Stimulated activated CD8-positive, alpha-beta memory T cell treated with anti-CD3 and anti-CD28 coated beads, Interleukin-12 subunit alpha, Interleukin-12 subunit beta, amount 100 ng/mL, for 1 hour (primary cell): ENCODE measurements at places on chromosomes 11 and 22.
A peak's percentile ranks its signal among the peaks of the same experiment; 100 is the strongest.

DNA sequence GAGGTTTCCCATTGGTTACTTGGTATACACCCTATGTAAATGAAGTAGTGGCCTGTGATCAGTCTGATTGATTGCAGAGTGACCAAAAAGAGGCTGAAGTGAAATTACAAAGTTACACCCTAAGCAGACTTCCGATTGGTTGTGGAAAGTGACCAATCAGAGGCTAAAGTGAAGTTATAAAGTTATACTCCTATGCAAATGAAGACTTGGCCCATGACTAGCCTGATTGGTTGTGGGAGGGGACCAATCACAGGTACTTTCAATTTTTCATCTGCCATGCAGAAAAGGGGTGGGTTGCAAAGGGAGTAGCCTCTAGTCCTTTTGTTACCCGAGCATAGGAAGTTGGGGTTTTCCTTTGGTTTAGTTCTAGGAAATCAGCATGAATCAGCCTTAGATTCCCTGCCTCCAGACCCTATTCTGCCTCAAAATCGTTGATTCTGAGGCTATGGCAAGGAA, 18.1 kb upstream of the CSTF3 start:
- DNase-seq: no peak

DNA sequence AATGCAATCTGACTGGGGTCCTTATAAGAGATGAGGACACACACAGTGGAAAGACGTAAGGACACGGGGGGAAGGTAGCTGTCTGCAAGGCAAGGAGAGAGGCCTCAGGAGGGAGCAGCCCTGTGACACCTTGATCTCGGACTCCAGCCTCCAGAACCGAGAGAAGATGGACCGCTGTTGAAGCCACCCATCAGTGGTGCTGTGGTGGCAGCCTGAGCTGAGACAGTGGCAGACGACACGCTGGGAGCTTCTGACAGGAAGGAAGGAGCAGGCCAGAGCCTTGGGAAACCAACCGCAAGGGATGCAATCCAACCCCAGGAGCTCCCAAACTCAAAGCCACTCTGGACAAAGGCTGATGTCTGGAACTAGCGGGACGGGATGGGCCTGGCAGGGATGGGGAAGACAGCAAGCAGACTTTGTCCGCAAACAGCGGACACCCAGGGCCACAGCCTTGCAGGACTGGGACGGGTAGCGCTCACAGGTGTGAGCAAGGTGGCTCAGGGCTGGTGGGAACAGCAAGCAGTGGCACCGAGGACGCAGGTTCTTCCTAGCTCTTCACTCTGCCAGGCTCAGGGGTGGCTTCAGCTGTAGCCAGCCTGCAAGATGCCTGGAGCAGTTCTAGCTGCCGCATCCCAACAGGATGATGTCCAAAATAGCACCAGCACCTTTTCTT, 10.9 kb downstream of the LTO1 start:
- no peak for DNase-seq

GRCh38 chr11:45483416-45483815, 182.0 kb downstream of the CHST1 start:
- no peak for DNase-seq

- no peak for DNase-seq
These were observed 47.2 kb downstream of the BLID start for GRCh38 chr11:122068837-122069236.

DNA sequence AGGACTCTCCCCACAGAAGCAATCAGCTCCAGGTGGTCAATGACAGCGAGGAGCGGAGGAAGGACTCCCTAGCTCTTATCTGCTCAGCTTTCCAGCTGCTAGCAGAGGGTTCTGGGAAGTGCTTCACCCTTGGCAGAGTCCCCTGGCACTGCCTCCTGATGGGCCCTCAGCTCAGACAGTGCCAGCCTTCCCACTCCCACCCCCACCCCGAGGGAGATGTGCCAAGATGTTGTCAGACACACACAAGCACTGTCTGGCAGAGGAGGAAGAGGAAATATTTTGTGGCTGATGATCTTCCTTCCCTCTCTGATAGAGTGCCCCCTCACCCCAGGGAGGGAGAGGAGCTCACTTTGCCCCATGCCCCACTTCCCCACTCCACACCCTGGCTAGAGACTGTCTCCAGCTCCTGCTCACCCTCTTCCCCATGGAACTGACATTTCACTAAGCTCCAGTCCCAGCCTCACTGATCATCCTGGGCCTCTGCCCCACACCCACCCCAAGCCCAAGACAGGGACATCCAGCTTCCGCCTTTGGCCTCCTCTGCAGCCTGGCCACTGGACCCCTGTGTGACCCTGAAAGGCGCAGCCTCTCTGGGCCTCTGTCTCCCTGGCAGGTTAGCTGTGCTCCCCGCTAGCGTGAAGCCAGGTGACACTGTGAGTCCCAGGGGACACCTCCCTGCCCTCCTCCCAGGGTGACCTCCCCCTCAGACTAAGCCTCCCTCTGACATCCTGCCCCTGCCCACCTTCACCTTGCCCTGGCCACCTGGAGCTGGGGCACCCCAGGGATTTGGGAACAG, 44.5 kb downstream of the SLCO2B1 start:
- no peak for DNase-seq

DNA sequence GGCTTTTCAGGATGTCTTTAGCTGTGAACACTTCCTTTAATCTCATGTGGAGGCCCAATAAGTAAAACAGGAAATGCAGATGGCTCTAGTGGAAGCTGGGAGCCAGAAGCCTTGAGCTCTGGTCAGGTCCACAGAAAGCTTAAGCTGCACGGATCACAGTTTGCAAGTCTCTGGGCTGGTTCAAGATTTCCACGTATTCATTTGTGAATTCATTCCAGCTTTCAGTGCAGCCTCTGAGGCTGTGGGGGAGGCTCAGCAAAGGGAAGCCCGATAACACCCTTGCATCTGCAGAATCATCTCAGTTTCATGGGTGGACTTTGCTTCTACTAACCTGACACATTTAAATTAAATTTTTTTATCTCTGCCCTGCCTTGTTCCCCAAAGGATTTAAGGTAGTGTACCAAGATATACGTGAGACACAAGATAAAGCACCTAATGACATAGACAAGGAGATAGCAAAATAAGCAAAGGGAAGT, 65.6 kb downstream of the ISX start:
- no peak for DNase-seq

DNA sequence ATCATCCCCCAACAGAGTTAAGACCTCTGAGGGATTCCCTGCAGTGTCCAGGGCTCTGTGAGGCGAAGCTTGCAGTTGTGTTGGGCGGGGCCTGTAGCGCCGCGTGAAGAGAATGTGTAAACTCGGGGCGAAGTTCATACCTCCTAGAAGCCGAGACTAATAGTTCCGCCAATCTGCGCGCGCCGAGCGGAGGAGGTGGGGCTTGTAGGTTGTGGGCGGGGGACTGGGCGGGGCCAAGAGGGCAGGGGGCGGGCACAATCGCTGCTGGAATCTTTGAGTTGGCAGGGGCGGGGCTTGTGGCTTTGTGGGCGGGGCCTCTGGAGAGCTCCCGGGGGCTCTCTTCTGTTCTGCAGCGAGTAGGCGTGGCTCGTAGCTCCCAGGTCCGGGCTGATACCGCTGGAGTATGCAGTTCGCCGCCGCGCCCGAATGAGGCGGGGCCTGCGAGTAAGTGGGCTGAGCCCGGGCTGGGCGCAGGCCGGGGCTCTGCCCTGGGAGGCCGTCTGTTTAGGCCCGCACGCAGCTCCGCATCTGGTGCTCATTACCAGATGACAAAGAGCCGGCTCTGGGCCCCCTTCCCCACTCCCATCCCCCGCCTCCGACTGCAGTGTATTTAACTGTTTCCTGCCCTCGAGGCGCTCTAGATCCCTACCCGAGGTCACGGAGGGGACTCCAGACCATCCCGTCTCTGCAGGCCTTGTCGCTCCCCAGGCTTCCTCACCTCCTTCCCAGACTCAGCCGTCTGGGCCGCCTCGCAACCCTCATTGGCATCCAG, 4.1 kb downstream of the CD248 start:
- DNase-seq: peak; percentile 97

GRCh38 chr11:2942447-2942846, 13.2 kb upstream of the PHLDA2 start:
- no peak for DNase-seq

- no peak for DNase-seq
These were observed 9.8 kb upstream of the ANO1 start for GRCh38 chr11:70068345-70068744.

DNA sequence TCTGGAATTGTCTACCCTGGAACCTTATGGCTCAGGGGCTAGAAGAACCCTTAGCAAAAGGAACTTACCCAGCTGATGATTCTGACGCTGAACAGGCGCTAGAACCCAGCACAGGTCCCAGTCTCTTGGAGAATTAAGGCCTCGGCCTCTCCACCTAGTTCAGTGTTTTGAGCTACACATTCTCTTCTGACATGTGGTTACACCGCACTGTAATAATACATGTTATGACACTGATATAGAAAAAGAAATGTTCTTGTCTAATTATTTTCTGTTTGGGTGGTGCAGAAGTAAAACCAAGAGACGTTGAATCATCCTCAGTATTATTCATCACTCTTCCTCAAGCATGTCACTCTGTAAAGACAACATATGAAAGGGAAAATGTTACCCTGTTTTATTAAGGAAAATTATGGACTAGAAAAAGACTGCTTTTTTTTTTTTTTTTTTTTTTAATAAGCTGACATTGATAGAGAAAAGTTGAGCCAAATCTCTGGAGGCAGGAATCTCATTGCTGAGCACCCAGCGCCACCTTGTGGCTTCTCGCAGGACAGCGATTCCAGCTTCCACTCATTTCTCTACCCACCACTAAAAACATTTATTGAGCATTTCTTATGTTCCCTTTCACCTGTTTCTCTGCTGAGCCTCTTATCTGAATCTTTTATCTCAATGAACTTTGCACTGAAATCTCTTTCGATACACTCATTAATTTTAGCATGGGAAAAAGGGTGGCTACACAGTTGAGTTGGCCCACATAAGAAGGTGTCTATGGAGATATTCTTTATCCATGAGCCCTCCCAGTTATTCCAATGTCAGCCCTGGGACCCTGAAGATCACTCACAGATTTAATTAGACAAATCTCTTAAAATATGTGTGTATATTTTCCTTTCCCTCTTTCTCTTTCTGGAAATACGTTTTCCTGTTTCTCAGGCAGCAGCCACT, 12.6 kb upstream of the APLNR start:
- peak; percentile 12 for DNase-seq

GRCh38 chr22:48919187-48919590, 908.5 kb downstream of the BRD1 start:
- DNase-seq: no peak

DNA sequence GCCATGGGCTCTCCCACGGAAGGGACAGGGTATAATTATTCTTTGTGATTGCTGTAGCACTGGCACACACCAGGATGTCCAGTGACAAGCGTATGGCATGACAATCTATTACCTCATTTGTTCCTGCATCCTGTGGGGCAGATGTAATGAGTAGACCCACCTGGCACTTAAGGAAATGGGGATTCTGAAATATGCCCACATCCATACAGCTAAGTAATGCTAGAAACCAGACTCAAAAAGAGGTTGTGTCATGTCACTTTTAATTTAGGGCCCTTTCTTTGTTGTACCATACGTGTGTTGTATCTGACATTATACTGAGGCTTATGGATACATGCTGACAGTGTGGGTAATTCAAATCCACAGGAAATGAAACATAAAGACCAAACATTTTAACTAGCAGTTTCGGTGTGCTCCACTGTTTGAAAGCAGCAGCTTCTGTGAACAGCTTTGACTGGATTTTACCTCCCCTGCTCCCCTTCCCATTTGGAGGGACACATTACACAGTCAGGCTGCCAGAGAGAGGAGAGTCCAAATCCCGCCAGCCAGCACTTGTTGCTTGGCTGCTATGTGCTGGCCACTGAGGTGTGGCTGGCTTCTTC, 21.2 kb downstream of the GRAMD1B start:
- DNase-seq: no peak

DNA sequence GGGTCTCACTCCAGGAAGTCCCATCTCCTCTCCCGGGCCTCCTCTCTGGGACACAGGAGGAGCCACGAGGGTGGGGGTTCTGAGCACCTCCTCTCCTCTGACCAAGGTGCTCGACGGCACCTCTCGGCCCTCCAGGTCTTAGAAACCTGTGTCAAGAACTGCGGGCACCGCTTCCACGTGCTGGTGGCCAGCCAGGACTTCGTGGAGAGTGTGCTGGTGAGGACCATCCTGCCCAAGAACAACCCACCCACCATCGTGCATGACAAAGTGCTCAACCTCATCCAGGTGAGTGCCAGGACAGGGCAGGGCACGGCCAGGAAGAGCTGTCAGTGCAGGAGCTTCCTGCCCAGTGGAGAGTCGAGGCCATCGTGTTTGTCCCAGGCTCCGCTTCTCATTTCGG, 23.2 kb downstream of the TOM1 start:
- no peak for DNase-seq

DNA sequence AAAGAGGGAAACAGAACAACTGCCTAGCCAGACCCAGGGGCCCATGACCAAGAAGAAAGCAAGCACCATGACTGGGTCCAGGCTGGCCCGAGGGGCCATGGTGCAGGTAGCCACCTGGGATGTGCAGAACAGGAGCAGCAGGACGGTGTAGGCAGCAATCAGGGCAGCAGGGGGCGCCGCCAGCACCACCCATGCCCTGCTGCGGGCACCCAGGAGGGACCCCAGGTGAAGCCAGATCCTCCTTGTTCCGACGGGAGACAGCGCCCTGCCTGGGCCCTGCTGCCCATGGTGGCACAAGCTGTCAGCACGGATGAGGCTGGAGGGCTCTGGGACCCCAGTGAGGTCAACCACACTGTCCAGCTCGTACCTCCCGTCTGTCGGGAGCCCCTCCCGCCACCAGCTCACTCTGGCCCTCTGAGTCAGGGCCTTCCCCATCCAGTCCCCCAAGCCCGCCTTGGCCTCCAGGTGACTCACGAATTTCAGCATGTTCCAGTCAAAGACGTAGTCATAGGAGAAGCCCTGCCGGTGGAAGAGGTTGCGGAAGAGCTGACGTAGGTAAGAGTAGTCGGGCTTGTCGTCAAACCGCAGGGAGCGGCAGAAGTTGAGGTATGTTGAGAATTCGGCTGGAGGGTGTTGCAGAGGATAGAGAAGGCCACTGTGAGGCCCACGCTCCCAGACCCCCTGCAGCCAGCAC, 18.8 kb downstream of the CSNK1E start:
- DNase-seq: no peak

DNA sequence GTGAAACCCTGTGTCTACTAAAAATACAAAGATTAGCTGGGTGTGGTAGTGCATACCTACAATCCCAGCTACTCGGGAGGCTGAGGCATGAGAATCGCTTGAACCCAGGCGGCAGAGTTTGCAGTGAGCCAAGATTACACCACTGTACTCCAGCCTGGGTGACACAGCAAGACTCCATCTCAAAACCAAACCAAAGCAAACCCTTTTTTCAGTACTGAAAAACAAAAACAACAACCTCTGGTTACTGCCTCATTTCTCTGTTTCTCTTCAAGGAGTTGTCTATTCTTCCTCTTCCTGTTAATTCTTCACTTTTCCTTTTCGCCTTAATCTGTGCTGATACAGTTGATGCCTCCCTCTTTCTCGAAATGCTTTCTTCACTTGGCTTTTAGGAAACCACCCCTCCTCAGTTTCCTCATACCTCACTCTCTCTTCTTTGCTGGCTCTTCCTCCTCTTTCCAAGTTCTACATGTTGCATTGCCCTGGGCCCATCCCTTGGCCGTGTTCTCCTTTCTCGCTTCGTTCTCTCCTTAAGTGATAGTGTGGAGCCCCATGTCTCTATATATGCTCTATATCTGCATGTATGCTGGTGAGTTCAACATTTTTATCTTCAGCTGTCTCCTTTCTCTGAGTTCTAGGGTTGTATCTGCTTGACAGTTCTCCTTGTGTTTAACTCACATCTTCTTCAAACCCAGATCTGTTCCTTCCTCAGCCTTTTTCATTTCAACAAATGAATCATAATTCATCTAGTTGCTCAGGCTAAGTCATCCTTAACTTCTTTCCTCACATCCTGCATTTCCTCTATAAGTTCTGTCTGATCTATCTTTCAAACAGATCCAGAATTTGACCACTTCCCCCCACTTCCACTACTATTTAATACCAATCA, 37.1 kb downstream of the NUCB2 start:
- DNase-seq: no peak
